ENCODE measurements at places on chromosomes 7 and 10.

DNA sequence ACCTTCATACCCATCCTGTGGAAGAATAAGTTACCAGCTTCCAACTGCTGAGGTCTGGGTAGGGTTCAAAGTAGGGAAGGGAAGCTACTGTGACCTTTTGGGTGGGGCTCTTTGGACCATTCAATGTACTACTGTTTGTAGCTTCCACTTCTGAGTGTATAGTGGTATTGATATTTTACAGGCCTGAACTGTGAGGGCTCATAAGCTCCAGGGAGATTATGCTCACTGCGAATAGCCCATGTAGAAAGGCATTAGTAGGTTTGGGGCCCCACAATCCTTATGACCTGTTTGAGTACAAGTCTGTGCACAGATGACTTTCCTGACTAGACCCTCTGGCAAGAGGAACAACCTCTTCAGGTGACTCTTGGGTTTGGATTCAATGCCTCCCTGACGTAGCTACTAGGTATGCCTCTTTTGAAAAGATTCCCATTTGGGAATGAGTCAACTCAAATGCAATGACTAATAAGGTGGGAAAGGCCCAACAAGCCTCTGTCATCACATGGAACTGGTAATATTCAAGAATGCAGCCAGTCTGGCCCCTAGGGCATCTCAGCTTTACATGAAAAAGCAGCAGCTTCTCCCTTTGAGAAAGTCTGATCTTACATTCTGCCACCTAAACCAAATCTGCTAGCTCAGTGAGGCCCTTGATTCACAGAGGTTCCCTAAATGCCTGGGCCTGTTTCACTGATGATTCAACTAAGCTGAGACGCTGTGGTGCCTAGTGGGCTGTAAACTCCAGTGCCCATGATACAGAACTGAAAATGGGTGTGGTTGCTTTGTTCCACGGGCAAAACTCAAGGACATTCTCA lies 79.8 kb downstream of the ABI1 start:
- DNase-seq, result no peak

DNA sequence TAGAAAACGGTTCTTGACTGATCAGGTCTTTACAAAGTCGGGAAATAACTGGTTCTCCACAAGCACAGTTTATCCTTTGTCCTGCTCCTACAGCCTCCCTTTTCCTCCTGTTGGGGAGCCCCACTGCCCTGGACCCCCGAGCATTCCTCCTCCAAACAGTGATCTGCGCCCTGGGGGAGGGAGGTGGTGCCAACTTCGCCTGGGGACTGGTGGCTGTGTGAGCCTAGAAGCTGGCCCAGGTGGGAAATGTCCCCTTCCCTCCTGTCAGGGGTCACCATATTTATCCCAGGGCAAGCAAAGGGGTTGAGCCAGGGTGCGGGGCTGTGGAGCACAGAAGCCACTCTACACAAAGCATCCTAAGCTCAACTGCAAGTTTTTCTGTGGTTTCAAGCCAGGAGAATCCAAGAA lies 5.2 kb downstream of the HMX3 start:
- DNase-seq, result no peak

GRCh38 chr7:1990001-1990670 lies 242.6 kb downstream of the MAD1L1 start:
- DNase-seq, result no peak

- DNase-seq, result no peak
Observed at GRCh38 chr10:95841661-95842498, 65.9 kb upstream of the CC2D2B start.

DNA sequence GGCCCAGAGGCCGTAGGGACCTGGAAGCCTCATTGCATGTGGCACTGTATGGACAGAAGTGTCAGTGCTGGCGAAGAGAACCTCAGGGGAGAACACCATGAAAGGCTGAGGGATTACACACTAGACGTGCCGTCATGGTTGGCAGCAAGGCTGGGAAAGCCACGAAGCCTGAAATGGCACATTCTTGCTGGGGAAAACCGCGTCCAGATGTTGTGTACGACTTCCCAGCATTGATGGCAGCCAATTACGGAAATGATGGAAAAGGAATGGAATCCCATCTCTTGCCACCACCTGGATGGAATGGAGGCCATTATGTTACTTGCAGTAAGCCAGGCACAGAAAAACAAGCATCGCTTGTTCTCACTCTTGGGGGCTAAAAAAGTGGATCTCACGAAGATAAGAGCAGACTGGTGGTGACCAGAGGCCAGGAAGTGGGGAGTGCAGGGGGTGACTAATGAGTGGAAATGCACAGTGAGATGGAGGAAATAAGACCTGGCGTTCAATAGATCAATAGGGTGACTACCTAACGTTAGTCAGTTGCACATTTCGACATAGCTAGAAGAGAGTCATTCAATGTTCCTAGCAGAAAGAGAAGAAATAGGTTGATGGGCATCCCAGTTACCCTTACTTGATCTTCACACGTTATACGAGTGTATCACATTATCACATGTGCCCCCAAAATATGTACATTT lies 14.6 kb upstream of the PWWP2B start:
- DNase-seq, result no peak

GRCh38 chr7:33581236-33581635 lies 324.1 kb upstream of the BMPER start:
- no peak for DNase-seq

- DNase-seq, result no peak
Observed at GRCh38 chr10:37732685-37733084, 124.7 kb downstream of the ZNF248 start.

GRCh38 chr10:36803229-36803628 lies 322.2 kb upstream of the ANKRD30A start:
- DNase-seq, result no peak

GRCh38 chr10:129959544-129960480 lies 4.3 kb downstream of the EBF3 start:
- DNase-seq, result no peak

DNA sequence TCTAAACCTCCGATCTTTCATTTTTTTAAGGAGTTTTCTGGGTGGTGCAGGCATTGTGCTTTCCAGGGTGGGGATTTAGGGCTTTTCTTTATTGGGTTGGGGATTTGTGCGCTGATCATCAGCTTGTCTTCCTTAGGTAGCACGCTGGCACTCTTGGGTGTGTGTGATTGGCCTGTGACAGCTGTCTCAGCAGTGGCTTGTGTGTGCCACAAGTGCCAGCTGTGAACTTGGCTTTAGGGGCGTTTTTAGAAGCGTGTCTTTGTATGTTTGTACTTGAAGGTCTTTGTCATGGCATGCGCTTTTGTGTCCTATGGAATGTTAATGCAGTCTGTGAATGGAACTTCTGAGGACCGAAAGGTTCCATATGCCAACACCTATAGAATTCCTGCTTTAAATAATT lies 788 bp downstream of the AKAP9 start:
- DNase-seq, result no peak

- DNase-seq, result no peak
Observed at GRCh38 chr10:22133749-22134624, 83.8 kb downstream of the EBLN1 start.

GRCh38 chr7:50598460-50599343 lies 33.5 kb upstream of the DDC start:
- no peak for DNase-seq

DNA sequence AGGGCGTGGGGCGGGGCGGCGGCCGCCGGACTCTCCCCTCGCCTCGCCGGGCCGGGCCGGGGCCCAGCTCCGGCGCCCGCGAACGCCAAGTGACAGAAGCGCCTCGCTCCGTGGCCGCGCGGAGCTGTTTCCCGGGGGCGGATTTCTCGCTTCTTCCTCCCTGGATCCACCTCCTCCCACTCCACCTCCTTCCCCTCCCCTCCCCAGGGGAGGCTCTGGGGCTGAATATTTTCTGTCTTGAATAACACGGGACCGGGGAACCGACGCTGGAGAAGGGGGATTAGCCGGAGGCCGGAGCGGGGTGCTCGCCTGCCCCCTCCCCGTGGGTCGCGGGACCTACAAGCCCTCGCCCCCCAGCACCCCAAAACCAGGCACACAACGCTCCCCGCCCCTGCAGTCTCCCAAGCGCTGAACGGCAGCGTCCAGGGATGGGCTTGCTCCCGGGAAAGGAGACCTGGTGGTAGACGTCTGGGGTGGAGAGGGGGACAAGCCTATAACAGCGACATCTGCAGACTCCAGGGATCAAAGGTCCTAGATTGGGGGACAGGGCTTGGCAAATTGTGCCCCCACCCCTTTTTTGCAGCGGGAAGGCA lies at the start of gene ARHGAP21:
TSS of gene ARHGAP21 (minus strand) at position 100 of the 593 bp plus-strand sequence. CDS start 1,988 bp downstream, outside the sequence.
- DNase-seq, result no peak

DNA sequence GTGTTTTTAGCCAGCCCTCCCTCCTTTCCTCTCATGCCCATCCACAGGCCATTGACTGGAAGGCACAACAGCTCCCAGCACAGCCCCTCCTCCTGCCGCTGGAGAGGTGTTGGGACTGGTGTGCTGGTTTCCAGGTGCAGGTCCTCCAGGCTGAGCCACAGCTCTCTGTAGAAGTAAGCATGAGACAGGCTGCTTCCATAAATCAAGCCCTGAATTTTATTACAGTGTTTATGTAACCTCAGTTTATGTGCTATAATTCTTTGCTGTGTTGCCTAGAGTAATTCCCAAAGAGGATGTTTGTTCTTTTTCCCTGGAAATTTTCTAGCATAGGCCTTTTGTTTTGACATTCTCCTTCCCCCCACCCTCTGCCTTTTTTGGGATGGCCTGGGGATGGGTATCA lies 445.8 kb downstream of the AUTS2 start:
- DNase-seq, result peak; percentile 46

GRCh38 chr10:93206652-93207051 lies 133.0 kb downstream of the CYP26A1 start:
- no peak for DNase-seq

GRCh38 chr10:1661859-1662437 lies 75.4 kb downstream of the ADARB2 start:
- DNase-seq, result no peak

- DNase-seq, result no peak
Observed at GRCh38 chr10:27564398-27564797, 60.3 kb downstream of the RAB18 start.

GRCh38 chr7:44963364-44964290 lies 15.2 kb downstream of the MYO1G start:
- DNase-seq, result no peak

DNA sequence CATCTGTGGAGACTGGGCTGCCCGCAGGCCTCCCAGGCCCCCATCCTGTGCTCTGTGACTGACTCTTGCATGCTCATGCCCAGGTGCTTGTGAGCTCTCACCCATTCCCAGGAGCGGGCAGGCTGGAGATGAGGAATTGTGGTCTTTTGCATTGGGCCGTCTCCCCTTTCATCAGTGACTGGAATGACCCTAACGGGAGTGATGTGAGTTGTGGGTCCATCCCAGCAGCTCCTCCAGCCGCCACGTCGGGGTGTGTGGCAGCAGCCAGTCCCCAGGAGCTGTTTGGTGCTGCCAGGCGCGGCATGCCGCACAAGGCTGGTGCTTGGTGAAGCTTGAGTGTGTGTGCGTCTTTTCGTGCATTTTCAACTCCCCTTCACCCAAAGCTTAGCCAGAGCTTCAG lies 164.2 kb downstream of the ACTR3B start:
- DNase-seq, result no peak

DNA sequence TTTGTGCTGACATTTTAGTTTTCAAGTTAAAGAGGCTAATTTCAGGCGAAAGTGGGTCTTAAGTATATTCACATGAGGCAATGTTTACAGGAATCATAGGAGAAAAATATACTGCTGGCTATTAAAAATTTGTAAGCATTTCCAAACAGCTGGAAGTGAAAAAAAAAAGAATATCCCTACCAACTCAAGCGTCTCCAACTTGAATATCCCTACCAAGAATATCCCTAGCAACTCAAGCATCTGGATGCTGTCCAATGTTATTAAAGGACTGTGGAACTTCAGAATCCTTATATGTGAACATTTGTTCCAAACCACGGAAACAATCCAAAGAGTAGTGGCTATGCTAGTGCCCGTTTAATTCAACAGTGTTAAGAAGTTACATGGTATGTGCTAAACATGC lies 1303.0 kb downstream of the GATA3 start:
- DNase-seq, result no peak

- DNase-seq, result no peak
Observed at GRCh38 chr7:76346778-76347177, 12.0 kb downstream of the YWHAG start.

- DNase-seq, result peak; percentile 86
Observed at GRCh38 chr7:55127622-55128081, 108.8 kb downstream of the EGFR start.

- peak; percentile 41 for DNase-seq
Observed at GRCh38 chr10:102395400-102396316, at the start of gene NFKB2. NFKB2 (plus strand) TSS chr10:102395705; CDS start chr10:102395960, 255 bp downstream.

GRCh38 chr10:60336901-60337630 lies 52.6 kb downstream of the ANK3 start:
- no peak for DNase-seq

DNA sequence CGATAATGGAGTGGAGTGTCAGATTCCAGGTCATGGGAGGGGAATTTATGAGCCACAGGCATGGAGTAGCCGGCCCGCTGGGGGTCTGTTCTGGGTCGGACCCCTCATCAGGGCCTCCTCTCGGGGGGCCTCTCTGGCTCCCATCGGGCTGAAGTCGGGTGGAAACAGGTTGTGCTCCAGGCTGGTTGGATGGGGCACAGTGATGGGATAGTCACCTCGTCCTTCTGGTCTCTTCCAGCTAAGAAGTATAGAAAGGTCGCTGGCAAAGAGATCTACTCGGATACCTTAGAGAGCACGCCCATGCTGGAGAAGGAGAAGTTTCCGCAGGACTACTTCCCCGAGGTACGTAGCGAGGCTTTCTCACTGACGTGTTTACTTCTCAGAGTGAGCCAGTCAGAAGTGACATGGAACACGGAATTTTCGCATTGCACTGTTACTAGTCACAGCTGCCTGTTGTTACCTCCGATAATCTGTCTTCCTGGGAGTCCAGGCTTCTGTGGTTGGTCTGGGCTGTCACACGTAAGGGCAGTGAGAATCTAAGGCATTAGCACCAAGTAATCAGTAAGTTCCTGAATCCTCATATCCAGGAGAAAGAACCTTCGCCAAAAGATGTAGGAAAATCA lies 88.3 kb downstream of the NKX6-2 start:
- DNase-seq, result no peak

- no peak for DNase-seq
Observed at GRCh38 chr10:49756641-49757040, 5.5 kb downstream of the OGDHL start.

Measured in NCI-H510A (cell line).